CD4-positive, alpha-beta T cell (primary cell): ENCODE measurements at places on chromosomes 12 and 14.

- DNase-seq: no peak
Measured at GRCh38 chr14:90545382-90545781, 148.6 kb downstream of the CALM1 start.

DNA sequence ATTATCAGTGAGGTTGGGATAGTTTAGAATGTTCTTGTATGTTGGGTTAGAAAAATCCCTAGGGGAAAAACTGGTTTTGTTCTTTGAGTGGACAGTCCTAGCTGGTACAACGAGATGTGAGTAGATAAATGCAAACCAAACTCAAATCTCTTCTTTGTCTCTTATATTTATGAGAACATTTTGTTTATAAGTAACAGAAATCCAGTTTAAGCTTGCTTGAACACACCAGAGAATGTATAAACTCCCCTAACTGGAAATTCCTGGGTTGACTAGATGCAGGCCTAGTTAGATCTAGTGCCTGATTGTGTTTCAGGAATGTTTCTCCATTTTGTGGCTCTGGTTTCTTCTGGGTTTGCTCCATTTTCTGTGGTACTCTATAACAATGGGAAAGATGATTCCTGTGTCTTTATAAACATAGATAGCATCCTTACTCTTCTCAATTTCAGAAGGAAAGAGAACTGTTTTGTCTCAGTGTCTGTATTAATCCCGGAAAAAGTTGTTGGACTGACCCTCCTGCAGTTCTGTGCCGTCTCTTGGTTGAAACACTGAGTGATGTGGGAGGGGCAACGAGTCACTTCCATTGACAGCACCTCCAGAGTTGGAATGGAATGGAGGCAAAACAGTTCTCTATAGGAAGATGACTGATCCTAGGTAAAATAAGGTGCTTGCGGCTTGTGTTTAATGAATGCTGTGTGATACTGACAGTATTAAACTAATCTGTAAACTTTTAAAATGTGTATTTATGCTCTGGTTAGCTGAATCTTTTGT lies 244.8 kb downstream of the TMTC2 start:
- DNase-seq: no peak

DNA sequence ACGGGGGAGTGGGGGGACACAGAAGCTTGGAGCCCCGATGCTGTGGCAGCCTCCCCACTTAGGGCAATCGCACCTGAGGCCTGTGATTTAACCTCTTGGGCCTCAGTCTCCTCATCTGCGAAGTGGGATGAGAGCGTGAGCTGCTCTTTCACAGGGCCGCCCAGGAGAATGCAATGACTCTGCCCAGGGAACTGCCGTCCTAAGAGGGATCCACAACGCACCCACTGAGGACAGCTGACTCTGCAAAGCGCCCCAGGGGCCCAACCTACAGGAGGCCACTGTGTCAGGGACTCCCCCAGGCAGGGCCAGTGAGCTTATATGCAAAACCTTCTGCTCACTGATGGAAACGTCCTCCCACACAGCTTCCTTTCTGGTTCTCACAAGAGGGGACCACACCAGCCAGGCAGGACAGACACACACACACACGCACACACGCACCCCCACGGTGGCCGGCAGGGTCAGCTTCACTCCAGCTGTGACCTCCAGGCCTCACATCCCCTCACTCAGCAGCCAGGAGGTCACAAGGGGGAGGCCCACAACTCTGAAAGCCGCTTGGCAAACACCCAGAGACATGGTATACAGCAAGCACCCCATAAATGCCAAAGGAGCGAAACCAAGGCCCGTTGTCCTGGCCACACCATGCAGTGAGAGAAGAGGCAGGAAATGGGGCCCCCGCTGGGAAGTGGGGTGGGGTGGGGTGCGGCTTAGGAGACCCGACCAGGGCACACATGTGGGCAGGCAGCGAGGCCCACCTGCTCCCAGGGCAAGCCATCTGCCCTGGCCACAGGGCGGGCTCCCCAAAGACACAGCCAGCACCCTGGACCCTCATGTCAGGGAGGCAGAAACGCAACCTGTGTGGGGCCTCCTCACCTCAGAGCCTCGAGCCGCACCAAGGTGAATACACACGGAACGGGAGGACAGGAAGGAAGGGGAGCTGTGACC lies 73.3 kb downstream of the NCOR2 start:
- DNase-seq: no peak

GRCh38 chr12:118126119-118126757 lies 9.7 kb upstream of the PEBP1 start:
- no peak for DNase-seq
